ENCODE measurements at places on chromosomes 2 and 18.

DNA sequence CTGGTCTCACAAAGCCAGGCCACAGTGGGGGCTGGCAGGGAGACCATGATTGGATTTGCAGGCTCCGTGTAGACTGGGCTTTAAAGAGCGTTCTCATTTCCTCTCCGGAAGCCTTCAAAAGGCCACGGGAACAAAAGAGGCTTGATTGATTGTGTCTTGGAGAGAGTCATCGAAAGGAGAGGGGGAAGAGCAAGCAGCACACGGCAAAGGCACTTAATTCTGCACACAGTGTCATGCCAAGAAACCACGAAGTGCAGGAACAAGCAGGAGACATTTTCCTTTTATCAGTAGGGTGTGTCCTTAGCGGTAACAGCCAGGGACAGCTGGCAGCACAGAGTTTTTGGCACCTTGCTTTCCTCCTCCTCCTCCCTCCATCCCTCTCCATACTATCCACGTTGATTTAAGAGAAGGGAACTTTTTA, 47.7 kb downstream of the GLI2 start:
- H3K4me3 ChIP-seq: no peak overlapping the region
- no peak for DNase-seq
- peaks cover 8% of the 10 kb centered on the region for H3K4me1 ChIP-seq
- H3K27ac ChIP-seq: no peak overlapping the region
- H3K36me3 ChIP-seq: no peaks in the 10 kb centered on the region

GRCh38 chr2:72998724-72999123, 72.8 kb downstream of the SFXN5 start:
- H3K36me3 ChIP-seq: no peaks in the 10 kb centered on the region
- DNase-seq: no peak
- no peaks in the 10 kb centered on the region for H3K4me1 ChIP-seq

GRCh38 chr2:214836568-214836967, 27.1 kb upstream of the BARD1 start:
- no peak overlapping the region for H3K27ac ChIP-seq
- peaks cover 7% of the 10 kb centered on the region for H3K27me3 ChIP-seq
- no peak overlapping the region for H3K4me3 ChIP-seq
- no peaks in the 10 kb centered on the region for H3K36me3 ChIP-seq
- DNase-seq: no peak

- no peak overlapping the region for H3K4me3 ChIP-seq
- H3K4me1 ChIP-seq: no peaks in the 10 kb centered on the region
- DNase-seq: no peak
- no peak overlapping the region for H3K27ac ChIP-seq
These were observed 268.7 kb downstream of the GLI2 start for GRCh38 chr2:121004359-121004758.

DNA sequence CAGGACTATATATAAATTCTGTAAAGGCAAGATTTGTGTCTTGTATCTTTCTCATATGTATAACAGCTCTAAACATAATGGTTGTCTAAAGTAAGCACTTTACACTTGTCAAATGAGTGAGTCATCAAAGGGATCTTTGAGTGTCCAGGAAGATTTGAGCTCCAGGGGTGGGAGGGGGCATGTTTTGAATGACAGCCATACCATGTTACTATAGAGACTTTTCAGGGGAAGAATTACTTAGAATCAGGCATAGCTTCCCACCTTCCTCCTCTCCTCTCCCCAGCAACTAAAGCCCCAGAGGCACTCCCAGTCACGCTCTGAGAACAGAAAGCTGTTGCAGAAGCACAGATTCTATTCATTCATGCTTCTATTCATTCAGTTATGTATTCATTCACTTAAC, 65.8 kb upstream of the ALK start:
- H3K4me3 ChIP-seq: no peak overlapping the region
- no peaks in the 10 kb centered on the region for H3K4me1 ChIP-seq
- H3K36me3 ChIP-seq: no peaks in the 10 kb centered on the region
- H3K27me3 ChIP-seq: no peaks in the 10 kb centered on the region

- peak; percentile 55 for DNase-seq
- H3K27me3 ChIP-seq: no peaks in the 10 kb centered on the region
These were observed 75.3 kb downstream of the LRRFIP1 start for GRCh38 chr2:237702441-237703391.

- H3K36me3 ChIP-seq: no peaks in the 10 kb centered on the region
- H3K4me1 ChIP-seq: no peaks in the 10 kb centered on the region
- no peak overlapping the region for H3K27ac ChIP-seq
- H3K27me3 ChIP-seq: peaks cover 22% of the 10 kb centered on the region
- DNase-seq: no peak
These were observed 64.4 kb downstream of the ANTXR1 start for GRCh38 chr2:69077252-69077950.

Measured in activated naive CD4-positive, alpha-beta T cell treated with anti-CD3 and anti-CD28 coated beads, Interleukin-2, amount 10 ng/mL, durations not matched to agents 7 days and 5 days (primary cell).